ENCODE measurements at places on chromosomes 4 and X.

DNA sequence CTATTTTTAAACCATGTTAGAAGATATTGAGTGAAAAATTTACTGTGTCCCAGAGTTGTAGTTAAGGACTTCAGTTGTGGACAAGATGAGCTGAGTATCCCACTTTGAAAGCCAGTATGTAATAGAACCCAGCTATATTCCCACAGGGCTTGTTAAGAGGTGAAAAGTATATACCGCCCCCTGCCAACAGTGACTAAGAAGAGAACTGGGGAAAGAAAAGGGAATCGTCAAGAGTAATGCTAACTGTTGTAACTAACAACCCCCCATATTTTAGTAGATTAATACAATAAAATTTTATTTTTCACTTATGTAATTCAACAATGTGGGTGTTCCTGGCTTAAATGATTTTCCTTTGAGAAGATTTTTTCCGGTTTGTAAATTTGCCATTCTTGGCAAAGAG is 250.4 kb upstream of the GIMD1 start:
- no peak for DNase-seq

DNA sequence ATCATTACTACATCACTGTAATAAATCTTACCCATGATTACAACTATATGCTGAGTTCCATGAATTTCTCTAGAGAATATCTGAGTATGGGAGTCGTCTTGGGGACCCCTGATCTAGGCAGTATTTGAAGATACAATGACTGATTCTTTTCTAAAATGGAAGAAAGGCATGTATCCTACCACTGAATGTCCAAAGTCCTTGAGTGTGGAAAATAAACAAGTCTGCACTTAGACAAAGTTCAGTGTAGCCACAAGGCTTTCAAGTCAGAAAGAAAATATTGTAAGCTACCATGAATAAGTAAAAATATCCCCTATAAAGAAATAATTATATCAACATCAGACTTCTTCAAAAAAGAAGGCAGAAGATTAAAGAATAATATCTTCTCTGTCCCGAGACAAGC is 42.4 kb downstream of the ZNF674 start:
- no peak for DNase-seq

GRCh38 chr4:7202411-7202810 is 10.1 kb downstream of the SORCS2 start:
- DNase-seq, result no peak

DNA sequence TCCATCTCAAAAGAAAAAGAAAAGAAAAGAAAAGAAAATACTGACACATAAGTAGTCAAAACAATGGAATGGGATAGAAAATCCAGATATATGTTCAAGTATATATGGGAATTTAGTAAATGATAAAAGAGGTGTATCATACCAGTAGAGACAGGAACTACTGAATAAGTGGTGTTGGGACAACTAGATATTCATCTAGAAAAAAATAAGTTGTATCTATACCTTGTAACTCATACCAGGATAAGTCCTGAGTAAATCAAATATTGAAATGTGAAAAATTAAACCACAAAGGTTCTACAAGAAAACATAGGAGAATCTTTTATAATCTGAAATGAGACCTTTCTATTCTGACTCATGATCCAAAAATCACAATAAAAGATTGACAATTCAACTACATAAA is 58.5 kb downstream of the RBM47 start:
- no peak for DNase-seq

DNA sequence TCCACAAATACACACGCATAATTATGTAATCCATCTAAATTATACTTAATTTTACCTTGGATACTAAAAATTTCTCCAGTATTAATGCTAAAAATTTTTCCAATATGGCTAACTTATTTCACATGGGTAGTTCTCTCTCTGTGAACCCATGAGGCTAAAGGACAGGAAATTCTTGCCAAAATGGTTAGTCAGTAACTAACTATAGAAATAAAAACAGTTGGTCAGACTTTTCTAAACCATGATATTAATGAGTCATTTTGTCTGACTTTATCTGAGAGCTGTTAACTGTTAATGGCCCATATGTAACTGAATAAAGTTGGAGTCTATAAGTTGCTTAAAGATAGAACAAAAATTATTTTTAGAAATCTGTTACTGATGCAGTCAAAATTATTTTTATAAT is 549.4 kb downstream of the TLL1 start:
- no peak for DNase-seq

GRCh38 chr4:123353656-123354055 is 42.9 kb upstream of the SPRY1 start:
- no peak for DNase-seq

DNA sequence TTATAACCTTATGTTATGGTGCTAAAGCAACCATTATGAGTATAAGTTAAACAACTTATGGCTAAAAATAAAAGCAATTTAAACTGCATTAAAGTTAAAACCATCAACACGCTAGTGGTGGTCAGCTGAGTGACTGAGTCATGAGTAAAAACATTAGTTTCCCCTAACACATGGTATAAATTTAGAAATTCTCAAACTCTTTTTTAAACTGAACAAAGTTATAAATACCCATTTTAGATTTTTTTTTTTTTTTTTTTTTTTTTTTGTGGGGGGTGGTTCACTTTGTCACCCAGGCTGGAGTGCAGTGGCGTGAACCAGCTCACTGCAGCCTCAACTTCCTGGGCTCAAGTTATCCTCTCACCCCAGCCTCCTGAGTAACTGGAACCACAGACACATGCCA is 5.4 kb upstream of the BBS7 start:
- DNase-seq, result no peak

DNA sequence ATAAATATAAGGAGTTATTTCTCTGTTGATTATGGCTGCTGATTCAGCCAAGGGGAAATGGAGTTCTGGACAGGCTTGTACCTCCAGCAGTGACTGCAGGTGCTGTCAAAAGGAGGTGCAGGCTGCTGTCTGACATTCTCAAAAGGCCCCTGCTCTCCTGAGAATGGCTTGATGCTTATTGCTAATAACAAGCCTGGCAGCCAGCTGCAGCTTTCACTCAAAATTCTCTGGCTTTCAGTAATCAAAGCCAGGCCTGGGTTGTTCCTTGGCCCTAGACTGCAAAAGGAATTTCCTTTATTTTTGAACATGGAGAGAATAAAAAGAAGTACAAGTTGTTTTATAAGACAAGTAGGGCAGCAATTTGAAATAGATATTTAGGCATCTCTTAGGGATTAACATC is 575.9 kb downstream of the MID1IP1 start:
- DNase-seq, result no peak

- DNase-seq, result no peak
Measured at GRCh38 chrX:70252491-70252890, 7.5 kb downstream of the P2RY4 start.

- DNase-seq, result no peak
Measured at GRCh38 chrX:101395789-101396188, 5.0 kb downstream of the RPL36A start.

GRCh38 chrX:107736781-107737531 is 38.6 kb downstream of the TSC22D3 start:
- no peak for DNase-seq

- no peak for DNase-seq
Measured at GRCh38 chr4:24328711-24329110, 255.6 kb downstream of the DHX15 start.

- no peak for DNase-seq
Measured at GRCh38 chr4:15870079-15870478, 68.5 kb downstream of the FGFBP1 start.

GRCh38 chr4:23934915-23935314 is 45.1 kb upstream of the PPARGC1A start:
- DNase-seq, result no peak

DNA sequence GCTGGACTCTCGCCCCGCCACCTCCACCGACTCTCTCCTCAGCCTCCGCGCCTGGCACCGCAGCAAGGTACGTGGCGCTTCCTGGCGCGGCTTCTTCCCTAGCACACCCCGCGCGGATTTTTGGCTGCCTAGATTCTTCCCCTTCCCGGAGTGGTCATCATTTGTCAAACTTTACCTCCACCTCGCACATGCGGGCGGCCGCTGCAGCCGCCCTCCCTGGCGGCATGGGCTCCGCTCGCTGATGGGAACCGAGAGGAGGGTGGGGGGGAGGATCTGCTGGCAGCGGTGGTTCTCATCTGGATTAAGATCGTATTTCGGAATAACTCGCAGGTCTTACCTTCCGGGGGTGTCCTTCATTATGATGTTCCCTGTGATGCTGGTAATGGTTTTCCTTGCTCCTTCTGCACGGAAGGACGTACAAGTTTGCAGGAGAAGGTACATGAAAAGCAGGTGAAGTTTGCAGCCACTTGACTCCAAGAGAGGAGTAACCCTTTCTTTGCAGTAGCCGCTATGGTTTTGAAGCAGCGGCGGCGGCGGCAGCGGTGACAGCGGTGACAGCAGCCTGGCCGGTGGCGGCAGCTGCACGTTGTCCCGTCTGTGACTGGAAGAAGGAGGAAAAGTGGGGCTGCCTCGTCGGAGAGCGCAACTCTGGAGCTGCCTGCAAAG is 2183.9 kb upstream of the TENM3 start:
- DNase-seq, result no peak

- no peak for DNase-seq
Measured at GRCh38 chrX:52830551-52830950, 19.5 kb downstream of the XAGE5 start.

DNA sequence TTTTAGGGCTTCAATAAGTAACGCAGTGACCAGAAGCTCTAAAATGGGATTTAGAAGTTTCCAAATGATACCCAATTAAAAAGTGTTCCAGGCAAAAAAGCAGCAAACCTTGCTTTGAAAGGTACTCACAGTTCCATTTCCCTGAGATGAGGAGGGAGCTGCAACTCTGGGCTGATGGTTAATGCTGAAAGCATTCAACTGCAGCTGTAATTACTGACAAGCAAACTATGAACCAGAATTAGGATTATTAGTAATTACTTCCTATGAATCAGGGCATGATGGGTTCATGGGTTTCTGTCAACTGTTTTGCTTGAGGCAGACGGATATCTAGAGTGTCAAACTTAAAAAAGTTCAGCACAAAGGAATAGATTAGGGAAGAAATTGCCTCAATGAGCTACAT is 357.4 kb downstream of the STIM2 start:
- DNase-seq, result no peak

DNA sequence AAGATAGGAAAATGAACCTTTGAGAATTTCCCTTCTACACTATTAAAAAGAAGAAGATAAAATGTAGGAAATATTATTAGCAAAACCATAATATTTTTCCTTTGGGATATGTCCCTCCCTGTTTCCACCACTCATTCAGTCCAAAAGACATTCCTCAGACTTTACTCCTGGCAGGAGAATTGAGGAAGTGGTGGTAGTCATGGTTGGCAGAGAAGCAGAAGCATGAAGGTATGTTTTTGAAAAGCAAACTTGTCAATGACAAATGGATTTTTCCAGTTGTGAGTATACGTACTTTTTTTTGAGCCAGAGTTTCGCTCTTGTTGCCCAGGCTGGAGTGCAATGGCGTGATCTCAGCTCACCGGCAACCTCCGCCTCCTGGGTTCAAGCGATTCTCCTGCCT is 13.7 kb downstream of the STAG2 start:
- no peak for DNase-seq

- DNase-seq, result no peak
Measured at GRCh38 chr4:15375667-15376066, 52.2 kb upstream of the C1QTNF7 start.
